HepG2 (cell line): ENCODE measurements at places on chromosomes 12 and 14.

DNA sequence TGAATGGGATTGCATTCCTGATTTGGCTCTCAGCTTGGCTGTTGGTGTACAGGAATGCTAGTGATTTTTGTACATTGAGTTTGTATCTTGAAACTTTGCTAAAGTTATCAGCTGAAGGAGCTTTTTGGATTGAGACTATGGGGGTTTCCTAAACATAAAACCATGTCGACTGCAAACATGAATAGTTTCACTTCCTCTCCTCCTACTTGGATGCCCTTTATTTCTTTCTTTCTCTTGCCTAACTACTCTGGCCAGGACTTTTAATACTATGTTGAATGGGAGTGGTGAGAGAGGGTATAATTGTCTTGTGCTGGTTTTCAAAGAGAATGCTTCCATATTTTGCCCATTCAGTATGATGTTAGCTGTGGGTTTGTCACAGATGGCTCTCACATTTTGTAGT is 141.5 kb downstream of the CEP83 start:
- DNase-seq, result no peak

- no peak for DNase-seq
These were observed 47.1 kb upstream of the OVCH1 start for GRCh38 chr12:29544428-29545101.

GRCh38 chr12:95614390-95614982 is 63.2 kb upstream of the USP44 start:
- no peak for DNase-seq

DNA sequence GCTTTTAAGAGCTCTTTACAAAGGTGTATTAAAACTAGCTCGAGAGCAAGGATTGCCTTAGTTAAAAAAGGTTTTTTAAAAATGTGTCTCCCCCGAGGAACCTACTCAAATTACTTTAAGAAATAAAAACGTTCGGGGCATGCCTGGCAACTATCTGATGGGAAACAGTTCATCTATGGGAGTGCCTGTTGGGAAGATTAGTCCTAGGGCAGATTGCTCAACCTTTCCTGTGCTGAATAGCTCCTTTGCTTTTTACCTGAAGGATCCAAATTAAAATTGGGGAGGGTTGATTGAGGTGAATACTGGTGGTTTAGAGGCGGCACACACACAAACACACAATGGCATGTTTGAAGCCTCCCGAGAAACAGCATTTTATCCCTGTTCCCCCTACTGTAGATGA is 541.4 kb upstream of the ATP2B1 start:
- DNase-seq, result no peak

DNA sequence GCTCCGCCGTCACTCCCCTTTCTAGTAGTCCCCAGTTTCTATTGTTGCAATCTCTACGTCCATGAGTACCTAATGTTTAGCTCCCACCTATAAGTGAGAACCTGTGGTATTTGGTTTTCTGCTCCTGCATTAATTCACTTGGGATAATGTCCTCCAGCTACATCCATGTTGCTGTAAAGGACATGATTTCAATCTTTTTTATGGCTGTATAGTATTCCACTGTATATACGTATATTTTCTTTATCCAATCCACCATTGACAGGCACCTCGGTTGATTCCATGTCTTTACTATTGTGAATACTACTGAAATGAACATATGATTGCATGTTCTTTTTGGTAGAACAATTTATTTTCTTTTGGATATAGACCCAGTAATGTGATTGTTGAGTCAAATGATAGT is 114.7 kb downstream of the ANKS1B start:
- no peak for DNase-seq

DNA sequence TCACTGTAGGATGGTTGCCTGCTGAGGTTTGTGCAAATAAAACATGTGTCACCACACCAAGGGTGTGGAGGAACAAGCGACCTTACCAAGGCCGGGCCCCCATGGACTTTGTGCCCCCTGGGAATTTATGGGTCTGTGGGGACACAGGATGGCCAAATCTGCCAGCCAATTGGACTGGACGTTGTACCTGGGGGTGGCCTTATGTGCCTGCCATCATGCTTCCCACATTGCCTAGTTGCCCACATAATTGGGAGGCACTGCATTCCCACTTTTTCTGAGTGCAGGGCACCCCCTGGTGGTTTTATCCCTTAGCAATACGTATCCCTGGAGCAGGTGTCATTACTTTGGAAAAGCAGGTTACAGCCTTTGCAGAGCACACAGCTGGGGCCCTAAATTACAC is 92.6 kb upstream of the TMPO start:
- peak; percentile 29 for DNase-seq

DNA sequence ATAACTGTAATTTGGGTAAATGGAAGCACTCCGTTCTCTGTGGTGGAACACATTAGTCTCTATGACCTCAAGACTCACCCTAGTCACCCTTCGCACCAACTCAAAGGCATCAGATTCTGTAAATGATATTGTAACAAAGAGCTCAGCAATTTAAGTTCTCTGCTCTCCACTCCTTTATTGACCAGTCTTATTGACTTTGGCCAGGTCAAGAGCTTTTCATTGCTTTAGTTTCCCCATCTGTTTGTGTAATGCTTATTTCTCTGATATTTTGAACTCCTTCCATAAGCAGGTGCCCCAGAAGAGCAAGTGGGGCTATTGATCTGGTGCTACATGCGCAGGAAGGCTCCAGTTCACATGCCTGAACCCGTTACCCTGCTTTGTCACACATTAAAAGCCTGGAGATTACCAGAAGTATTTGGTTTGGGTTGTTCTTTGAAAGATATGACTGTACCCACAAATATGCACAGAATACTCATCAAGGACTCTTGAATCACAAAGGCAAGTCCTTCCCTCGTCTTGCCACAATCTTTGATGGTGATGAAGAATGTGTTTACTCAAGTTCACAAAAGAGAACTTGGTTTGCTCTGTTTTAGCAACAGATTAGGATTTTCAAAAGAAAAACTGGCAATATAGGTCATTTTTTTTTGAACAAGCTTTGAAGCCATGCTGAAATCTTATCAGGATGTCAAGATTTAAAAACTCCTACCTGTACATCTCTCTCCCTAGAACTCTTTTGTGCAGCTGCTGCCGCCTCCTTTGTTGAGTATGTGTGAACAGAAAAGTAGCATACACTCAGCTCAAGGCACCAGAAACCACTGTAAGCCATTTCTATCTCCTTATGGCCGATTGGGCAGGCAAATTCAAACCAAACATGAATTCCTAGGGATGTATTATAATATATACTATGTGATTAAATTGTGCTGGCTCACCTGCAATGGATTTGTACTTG is 193.9 kb downstream of the BCAT1 start:
- peak; percentile 94 for DNase-seq

- DNase-seq, result no peak
These were observed 7.2 kb downstream of the MYL6 start for GRCh38 chr12:56165369-56165768.

DNA sequence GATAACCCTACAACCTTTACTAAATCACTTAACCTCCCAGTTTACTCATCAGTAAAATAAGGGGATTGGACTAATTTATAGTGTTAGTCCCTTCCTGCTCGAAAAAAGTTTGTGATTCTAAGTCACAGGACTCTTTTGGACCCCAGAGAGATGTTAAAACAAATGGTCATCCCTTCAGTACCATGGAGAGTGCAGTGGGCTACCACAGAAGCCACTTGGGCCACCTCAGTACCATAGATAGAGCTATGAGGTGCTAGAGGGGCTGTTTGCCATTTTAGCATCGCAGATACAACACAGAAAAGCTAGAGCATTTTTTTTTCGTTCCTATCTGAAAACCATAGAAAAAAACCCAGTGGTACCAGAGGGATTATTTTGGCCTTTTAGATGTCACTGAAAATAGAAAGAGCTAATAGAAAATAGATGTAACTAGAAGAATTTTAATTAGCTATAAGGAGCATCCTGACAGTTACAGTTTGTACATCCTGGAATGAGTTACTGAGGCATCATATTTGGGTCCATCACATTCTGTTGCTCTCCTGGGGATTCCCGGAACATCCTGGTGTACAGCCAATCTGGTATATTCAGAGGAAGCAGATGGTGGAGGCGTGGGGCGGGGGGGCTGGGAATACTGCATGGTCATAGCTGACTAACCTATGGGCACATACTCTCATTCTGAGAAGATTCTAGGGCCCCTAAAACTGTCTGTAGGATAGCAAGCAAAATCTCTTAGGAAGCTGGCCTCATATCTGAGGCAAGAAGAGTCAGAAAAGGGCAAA is 2.8 kb downstream of the ZNF219 start:
- DNase-seq, result no peak

- DNase-seq, result no peak
These were observed 38.0 kb upstream of the ESRRB start for GRCh38 chr14:76337635-76338545.

GRCh38 chr12:104682790-104683279 is 226.1 kb downstream of the CHST11 start:
- DNase-seq, result no peak

DNA sequence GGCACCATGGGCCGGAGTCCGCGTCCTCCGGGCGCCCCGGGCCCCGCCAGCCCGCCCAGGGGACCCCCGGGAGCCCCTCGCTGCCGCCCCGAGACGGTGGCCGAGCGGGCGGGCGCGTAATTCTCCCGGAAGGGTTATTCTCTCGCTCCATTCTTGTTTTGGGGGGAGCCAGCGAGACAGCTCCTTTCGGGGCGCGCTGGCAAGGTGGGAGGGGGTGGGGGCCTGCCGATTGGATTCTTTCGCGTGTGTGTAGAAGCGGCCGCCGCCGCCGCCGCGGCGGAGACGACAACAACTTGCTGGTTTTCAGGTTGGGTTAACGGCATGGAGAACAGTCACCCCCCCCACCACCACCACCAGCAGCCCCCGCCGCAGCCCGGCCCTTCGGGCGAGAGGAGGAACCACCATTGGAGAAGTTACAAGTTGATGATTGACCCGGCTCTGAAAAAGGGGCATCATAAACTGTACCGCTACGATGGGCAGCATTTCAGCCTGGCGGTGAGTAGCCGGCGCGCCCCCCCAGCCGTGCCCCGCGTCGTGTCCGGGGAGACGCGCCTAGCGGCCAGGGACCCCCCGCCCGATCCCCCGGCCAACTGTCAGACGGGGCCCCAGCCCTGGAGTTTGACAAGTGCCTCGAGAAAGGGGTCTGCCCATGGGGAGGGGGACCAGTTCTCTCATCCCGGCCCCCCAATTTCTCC is 755 bp downstream of the SETD1B start:
- peak; percentile 55 for DNase-seq

GRCh38 chr14:99258876-99259726 is 12.9 kb downstream of the BCL11B start:
- DNase-seq, result no peak

DNA sequence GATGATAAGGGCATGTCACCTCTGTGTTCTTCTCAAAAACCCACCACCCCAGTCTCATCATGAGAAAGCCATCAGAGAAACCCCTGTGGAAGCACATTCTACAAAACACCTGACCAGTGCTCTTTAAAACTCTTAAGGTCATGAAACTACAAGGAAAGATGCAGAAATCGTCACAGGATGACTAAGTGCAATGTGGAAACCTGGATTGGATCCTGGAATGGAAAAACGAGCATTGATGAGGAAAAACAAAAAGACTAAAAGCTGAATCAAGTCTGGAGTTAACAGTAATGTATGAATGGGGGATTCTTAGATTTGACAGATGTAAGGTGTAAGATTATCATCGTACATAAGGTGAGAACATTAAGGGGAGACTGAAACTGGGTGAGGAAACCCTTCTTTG is 211.0 kb downstream of the TBX5 start:
- no peak for DNase-seq

DNA sequence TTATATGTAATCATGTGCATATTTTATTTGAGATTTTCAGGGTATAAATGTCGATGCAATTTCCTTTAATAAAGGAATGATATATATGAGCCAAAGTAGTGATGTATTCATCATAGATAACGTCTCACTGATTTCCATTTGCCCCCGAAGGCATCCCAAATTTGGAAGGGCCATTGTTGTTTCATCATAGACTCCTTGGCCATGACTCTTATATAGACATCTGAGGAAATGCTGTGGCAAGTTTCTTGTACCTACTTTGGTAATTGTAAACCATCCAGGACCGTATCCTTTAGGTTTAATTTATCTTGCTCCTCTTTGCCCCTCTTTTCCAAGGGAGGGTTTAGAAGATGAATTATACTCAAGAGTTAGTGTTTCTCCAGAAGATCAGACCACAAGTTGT is 84.7 kb downstream of the SAMD4A start:
- DNase-seq, result no peak

DNA sequence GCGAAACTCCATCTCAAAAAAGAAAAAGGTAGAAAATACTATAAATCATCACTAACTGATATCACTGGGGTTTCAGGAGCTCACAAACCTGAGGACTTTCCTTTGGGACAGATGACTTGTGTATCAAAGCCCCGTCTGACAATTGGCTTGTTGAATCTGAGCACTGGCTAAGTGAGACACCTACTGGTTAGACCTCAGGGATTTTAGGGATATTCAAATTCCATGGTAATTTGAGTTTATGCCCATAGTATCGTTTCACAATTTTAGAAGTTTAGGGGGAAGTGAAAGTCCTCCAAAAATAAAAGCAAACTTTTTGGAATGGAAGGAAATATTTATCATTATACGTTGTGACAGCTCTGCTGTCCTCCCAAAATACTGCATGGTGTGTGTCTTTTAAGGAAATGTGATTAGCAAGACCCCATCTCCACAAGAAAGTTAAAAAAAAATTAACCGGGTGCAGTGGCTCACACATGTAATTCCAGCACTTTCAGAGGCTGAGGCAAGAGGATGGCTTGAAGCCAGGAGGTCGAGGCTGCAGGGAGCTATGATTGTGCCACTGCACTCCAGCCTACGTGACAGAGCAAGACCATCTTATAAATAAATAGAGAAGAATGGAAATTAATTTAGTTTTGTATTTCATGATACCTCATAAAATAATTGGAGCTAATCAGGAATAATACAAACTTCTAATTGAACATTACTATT is 49.2 kb downstream of the FBXL14 start:
- peak; percentile 7 for DNase-seq

GRCh38 chr12:71069311-71069710 is 88.5 kb downstream of the TSPAN8 start:
- no peak for DNase-seq

DNA sequence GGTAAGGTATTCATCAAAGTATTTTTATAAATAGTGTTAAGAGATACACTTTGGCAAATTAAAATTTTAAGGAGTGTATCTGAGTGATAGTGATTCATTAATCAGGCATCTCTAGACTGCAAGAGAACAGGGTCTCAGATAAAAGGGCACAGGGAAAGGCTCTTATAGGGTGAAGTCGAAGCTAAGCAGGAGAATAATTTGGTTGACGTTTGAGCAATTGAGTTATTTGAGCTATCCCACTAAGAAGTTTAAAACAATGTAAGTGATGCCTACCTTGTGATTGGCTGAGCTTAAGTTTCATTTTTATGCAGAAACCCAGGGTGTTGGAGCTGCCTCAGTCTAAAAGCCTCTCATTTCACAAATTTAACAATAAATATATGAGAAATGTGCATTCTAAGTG is 125.3 kb downstream of the SLC6A15 start:
- no peak for DNase-seq

- peak; percentile 44 for DNase-seq
These were observed 5.8 kb downstream of the MARK3 start for GRCh38 chr14:103391048-103391447.

- no peak for DNase-seq
These were observed 552.3 kb downstream of the SLC16A7 start for GRCh38 chr12:60148109-60148508.

GRCh38 chr14:49620182-49621113 is at the start of the genes MGAT2 and RPL36AL:
Gene MGAT2, plus strand, starts transcription at chr14:49620799. Its CDS starts 470 bp downstream, at chr14:49621269.
Gene RPL36AL, minus strand, starts transcription at chr14:49620626. Its CDS starts 1,522 bp downstream, at chr14:49619104.
- peak; percentile 95 for DNase-seq

GRCh38 chr14:96166461-96167223 is 38.0 kb upstream of the BDKRB2 start:
- DNase-seq, result no peak
